Stromal cell of bone marrow (primary cell): ENCODE measurements at places on chromosomes 7 and 10.

- peak; percentile 35 for DNase-seq
Measured at GRCh38 chr10:86795353-86795752, 38.9 kb downstream of the BMPR1A start.

- DNase-seq = no peak
Measured at GRCh38 chr10:69455006-69455763, 3.9 kb downstream of the TSPAN15 start.

DNA sequence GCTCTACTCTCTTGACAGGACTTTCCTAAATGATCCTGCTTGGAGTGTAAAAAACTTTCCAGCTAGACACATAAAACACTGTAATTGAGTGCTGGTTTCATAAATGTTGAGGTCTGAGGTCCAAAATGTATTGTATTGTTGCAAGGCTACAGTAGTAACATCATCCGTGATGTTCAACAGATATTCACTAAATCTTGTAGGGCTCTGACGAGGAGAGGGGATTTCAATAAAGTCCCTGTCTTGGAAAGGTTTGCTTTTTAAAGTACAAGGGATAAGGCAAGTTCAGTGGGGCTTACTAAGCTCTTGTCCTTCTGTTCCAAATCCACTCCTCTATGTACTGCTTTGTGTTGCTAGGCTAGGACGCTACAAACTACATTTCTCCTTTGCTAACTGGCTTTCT, 48.9 kb downstream of the FHIP2A start:
- DNase-seq = no peak

GRCh38 chr7:50142425-50143017, 49.5 kb upstream of the ZPBP start:
- DNase-seq = peak; percentile 10
